ENCODE measurements at places on chromosomes 2 and 18.

DNA sequence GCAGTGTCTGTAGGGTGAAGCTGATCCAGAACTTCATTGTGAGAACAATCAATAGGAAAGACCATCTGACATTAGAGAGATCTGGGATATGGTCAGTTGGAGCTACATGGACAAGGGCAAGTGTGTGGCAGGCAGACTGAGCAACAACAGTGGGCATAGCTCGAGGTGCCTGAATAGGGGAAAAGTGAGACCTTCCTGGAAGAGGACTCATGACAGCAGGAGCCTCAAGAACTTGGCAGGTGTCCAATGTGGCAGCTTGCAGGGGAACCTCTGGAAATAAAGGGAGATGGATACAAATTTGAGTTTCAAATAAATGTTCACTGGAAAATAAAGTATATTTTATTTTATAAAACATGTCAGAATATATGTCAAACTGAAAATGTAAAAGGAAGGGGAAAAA lies 117.9 kb downstream of the TANC1 start:
- no peak for DNase-seq

DNA sequence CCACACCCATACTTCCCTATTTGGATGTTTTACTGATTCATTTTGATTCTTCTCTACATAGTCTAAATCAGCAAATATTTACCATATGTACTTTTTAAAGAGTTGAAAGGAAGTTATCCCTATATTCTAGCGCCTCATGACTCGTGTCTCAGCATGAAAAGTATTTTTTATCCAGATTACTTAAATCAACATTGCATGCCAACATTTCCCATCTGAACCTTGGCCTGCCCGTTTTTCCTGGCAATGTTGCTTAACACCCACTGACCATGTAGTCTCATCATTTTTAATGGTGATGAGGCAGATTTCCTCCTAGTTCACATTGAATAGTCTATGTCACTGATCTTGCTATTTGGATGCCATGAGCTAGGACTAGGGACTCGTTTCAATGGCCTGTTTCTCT lies 13.2 kb upstream of the SCYGR5 start:
- no peak for DNase-seq

GRCh38 chr2:26846334-26847306 lies 1.3 kb upstream of the DPYSL5 start:
- DNase-seq, result peak; percentile 87

- no peak for DNase-seq
Observed at GRCh38 chr18:55838841-55839240, 250.8 kb upstream of the TCF4 start.
